ENCODE measurements at places on chromosomes 1 and 21. TPM values are rescaled to one million over a fixed set of nuclear protein-coding genes. Genes with fewer than 3 reads are reported as not detected.

Gene TDRD5
- not detected for total RNA-seq

Gene TMEM52
- total RNA-seq, result 11.3 TPM

Gene REG4
- not detected for total RNA-seq

Gene PCP4
- total RNA-seq, result not detected

Gene PROK1
- total RNA-seq, result not detected

Gene XKR8
- total RNA-seq, result 8.5 TPM

Gene FCRL2
- not detected for total RNA-seq

Gene TNFRSF25
- 2.1 TPM for total RNA-seq

Gene RORC
- 32.1 TPM for total RNA-seq

Gene TNNI3K
- total RNA-seq, result not detected

Gene BARHL2
- not detected for total RNA-seq

Gene ARHGAP30
- 4.0 TPM for total RNA-seq

Gene C1orf21
- 19.6 TPM for total RNA-seq

Data from left lobe of liver (tissue), 2 donors.